ENCODE measurements at places on chromosomes 5 and 9. TPM values are rescaled to one million over a fixed set of nuclear protein-coding genes. Genes with fewer than 3 reads are reported as not detected.

Gene TNFSF8
- total RNA-seq, result 0.84 TPM

Gene ERAP2
- 18.6 TPM for total RNA-seq

Gene SEC24A
- total RNA-seq, result 21.3 TPM

Gene DDX4
- 0.21 TPM for total RNA-seq

Gene GABRA1
- not detected for total RNA-seq

GRCh38 chr5:154168395-154168794 lies 22.1 kb upstream of the GALNT10 start:
- no peak for DNase-seq

GRCh38 chr5:68411161-68411560 lies 195.6 kb downstream of the PIK3R1 start:
- DNase-seq, result no peak

DNA sequence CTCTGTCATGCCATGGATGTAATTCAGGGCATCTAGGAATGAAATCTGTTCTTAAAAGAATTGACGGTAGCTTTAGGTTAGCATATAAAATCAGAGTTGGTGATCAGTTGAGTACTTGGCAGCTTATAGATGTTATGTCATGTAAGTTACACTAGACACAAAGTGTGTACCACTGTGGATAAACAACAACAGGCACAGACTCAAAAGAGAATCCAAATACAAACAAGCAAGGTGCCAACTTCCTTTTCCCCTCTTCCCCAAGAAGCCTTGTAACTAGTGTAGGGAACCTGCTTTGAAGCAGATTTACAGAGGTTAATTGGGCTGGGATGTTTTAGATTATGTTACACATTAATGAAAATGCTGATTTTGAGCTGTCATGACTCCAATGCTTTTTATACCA lies 167.2 kb downstream of the PBX3 start:
- DNase-seq, result no peak

DNA sequence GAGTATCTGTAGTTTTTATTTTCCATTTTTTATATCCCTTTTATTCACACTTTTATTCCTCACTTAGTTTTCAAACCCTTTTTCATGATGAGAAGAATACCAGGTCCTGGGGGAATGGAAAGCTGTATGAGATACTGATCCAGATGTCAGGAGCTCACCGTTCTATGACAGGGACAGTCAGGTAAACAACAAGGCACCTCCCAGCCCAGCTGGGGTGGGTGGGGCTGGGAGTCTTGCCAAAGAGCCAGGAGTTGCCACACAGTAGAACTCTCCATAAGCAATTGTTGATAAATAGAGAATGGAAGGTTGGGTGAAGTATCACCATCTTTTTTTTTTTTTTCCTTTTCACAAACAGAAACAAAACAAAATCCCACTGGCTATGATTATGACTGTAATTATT lies 225.8 kb downstream of the NSG2 start:
- no peak for DNase-seq

GRCh38 chr5:30968971-30969370 lies 224.5 kb upstream of the CDH6 start:
- no peak for DNase-seq

DNA sequence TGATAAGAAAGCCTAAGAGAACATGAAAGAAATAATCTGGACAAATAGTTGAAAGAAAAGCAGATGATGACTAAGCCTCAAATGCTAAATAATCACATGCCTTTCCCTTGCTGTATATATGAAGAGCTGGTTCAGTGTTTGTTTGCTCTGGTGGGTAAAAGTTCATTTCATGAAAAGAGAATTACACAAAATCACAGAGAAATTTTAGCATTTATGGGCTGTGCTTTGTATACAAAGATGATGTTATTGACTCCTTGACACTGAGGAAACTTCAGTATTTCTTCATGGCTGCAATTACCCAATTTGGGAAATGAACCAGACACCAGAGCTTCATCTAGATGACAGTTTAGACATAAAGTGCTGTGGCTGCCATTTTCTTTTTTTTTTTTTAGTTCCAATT lies 527.2 kb downstream of the NR2F1-AS1 start:
- no peak for DNase-seq
